ENCODE measurements at places on chromosomes 1 and 21.

DNA sequence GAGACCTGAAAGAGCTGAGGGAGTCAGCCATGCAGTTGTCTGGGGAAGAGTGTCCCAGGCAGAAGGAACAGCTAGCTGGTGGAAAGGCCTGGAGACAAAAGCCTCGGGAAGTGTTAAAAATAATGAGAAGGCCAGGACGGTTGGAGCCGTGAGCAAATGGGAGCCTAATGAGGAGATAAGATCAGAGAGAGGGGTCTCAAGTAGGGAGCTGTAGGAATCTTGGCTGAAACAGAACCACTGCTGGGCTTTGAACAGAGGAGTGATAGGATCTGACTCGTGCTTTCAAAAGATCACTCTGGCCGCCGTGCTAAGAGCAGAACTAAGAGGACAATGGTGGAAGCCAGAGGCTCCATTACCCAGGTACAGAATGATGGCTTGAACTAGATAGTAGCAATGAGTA lies 1.9 kb upstream of the FOXJ3 start:
- no peak for DNase-seq

DNA sequence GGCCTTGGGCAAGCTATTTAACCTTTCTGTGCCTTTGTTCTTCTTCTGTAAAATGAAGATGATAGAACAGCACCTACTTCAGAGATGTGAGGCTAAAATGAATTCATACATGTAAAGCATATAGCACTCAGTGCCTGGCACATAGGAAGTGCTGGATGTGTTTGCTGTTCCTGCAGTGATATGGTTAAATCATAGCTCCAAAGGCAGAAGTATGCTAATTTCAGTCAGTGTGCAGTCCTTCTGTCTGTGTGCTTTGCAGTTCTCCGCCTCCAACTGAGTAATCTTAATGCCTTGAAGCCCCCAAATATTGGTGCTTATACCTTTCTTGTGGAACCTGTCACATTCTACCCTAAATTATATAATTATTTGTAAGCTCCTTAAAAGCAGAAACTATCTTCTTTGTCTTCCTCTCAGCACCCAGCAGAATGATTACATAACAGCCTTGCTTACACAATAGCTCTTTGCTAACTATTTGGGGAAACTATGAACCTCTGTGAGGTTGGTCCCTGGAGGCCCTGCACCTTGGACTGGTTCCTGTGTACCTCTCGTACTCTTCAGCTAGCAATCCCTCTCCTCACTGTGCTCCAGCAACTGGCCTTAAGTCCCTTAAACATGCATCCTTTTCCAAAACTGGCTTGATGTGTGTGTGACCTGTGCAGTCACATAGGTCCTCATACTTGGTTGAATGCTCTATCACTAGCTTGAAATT lies 57.0 kb upstream of the CACYBP start:
- DNase-seq, result no peak

DNA sequence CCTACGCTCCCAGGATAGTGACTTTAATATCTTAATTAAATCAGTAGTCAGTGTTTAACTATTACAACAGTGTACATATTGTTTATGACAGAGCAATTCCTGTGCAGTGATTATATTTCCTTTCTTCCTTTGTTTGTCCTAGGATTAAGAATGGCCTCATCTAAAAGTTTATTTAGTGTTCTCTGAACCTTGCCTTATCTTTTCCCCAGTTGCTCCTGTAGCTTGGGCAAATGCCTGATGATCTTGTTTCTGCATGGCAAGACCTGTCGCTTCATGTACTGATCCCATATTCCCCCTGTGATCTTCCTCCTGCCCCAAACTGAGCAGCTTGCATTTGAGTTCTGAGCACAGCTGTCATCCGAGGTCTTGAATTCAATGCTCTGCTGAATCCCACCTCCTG lies 69.1 kb upstream of the STUM start:
- no peak for DNase-seq

DNA sequence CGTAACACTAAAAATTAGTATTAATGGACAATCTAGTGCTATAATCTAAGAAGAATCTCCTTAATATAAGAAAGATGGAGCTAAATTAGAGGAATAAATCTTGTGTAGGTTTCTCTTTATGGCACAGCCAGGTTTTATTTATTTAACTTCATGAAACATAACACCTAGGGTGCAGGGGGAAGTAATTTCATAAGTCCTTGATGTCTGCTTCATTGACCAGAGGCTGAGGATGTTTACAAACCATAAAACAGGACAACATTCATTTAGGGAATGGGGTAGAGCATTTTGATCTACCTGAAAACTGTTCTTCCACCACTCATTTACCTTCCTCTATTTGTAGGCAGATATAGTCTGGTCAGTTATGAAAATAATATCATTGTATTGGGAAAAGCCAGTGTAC lies 95.5 kb downstream of the NGF start:
- DNase-seq, result no peak

DNA sequence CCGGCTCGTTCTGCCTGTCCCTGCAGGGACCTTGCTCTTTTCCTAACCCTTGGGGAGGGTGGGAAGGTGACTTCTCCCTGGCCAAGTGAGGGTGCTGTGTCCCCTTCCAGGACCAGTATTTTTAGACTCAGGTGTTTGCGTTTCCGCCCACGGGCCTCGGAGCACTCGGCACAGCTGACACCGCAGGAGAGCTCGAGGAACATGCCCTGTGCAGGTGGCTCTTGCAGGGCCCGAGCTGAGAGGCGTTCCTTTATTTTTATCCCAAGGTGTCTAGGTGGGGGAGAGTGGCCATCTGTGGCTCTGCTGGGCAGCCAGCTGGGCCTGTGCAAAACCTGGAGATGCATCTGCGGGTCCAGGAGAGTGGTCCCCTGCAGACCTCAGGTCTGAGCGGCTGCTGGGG lies 16.0 kb downstream of the PLCH2 start:
- DNase-seq, result no peak

DNA sequence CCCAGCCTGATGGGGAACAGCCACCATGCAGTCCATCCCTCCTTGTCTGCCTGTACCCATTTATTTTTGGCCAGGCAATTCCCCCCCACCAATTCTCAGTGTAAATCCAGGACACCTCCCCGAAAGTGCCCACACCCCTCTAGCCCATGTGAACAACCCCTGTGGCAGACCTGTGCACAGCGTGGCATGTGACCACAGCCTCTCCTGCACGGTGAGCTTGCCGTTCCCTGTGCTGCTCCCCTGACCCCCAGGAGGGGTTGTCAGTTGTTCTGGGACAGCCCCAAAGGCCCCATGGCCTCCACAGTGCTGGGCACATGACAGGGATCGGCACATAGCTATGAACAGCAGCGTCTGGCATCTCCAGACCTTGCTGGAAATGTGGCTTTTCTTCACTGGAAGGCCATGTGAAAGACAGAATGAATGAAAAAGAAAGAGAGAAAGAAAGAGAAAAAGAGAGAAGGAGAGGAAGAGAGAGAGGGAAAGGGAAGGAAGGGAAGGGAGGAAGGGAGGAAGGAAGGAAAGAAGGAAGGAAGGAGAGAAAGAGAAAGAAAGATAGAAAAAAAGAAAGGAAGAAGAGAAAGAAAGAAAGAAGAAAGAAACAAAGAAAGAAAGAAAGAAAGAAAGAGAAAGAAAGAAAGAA lies 3.9 kb downstream of the CAPN9 start:
- DNase-seq, result no peak

- no peak for DNase-seq
Observed at GRCh38 chr21:42096566-42096965, 25.4 kb downstream of the UMODL1 start.

DNA sequence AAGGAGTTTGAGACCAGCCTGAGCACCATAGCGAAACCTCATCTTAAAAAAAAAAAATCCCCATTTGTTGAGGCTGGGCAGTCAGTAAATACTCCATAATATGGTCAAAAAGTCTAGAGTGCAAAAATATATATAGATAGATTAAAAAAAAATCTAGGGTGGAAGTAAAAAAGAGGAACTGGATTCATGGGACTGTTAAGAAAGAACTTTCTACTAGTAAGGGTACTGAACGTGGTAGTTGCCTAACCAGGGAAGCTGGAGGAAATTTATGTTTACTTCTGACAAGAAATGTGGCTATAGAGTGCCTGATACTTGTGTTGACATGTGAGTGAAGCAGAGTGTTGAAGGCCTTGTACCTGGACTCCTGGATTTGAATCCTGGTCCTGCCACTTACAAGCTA lies 265.9 kb upstream of the FAM78B start:
- DNase-seq, result no peak

Data from activated T-helper 1 cell treated with Interleukin-2 at 50 U/mL for 16 hours (primary cell).